ENCODE measurements at places on chromosomes 1 and 21.

DNA sequence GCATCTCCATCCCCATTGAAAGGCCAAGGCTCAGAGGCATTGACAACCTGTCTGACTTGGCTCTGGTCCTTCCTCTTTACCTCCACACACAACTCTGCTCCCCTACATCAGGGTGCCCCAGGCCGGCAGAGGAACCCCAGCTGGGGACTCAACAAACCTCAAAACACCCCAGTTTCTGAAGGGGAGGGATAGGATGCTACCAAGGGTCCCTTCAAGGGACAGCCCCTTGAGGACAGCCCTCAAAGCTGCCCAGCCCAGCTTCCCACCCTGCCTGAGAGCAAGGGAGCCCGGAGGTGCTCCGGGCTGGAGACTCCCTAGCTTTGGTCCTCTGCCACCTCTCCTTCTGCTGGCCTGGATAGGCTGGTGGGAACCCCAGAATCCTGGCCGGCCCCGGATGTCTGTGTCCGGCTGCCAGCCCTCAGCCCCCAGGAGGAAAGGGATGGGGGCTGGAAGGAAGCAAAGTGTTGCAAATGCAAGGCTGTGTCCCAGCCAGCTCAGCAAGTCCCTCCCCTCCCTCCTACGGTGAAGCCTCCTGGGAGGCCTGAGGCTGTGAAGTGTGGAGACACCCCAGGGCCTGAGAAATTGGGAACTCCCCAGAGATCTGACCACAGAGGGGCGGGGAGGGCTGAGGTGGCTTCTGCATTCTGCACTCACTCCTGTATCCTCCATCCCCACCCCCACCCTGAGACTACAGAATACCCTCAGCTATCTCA, 1.1 kb upstream of the MARCKSL1 start:
- no peak for DNase-seq

- DNase-seq: no peak
These were observed 35.9 kb upstream of the SLC45A1 start for GRCh38 chr1:8281843-8282509.

DNA sequence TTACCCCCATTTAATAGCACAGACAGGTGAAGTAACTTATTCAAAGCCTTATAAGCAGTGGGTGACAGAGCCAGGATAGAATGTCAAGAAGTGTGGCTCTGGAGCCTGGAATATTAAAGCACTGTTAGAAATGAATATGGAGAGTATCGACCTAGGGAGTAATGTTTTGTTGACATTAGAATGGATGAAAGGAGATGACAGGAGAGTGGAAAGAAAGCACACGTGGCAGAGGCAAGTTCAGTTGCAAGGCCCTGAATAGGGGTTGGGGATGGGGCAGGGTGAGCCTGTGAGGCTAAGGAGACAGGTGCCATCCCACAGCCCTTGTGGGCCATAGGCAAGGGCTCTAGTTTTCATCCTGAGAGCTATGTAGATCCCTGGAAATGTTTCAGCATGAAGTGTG, 125.5 kb upstream of the PLXNA2 start:
- DNase-seq: no peak

DNA sequence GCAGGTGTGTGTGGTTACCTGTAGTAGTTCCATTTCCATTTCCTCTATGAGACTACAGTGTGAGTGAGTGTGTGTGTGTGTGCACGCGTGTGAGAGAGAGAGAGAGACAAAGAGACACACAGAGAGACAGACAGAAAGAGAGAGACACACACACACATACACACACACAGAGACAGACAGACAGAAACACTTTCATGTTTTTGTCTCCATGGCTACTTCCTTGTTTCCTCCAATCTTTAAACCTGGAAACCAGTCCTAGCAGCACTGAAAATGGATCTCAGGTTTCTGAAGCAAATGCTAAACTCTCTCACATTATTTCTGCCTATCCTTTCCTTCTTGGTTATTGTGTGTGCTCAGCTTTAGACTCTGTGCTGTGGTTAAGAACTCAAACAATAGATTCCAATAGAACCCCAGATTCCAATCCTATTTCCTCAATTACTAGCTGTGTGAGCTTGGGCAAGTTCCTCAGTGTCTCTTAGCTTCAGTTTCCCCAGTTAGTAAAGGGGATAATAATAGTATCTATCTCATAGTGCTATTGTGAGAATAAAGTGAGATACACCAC, 22.4 kb upstream of the ABCD3 start:
- DNase-seq: no peak

DNA sequence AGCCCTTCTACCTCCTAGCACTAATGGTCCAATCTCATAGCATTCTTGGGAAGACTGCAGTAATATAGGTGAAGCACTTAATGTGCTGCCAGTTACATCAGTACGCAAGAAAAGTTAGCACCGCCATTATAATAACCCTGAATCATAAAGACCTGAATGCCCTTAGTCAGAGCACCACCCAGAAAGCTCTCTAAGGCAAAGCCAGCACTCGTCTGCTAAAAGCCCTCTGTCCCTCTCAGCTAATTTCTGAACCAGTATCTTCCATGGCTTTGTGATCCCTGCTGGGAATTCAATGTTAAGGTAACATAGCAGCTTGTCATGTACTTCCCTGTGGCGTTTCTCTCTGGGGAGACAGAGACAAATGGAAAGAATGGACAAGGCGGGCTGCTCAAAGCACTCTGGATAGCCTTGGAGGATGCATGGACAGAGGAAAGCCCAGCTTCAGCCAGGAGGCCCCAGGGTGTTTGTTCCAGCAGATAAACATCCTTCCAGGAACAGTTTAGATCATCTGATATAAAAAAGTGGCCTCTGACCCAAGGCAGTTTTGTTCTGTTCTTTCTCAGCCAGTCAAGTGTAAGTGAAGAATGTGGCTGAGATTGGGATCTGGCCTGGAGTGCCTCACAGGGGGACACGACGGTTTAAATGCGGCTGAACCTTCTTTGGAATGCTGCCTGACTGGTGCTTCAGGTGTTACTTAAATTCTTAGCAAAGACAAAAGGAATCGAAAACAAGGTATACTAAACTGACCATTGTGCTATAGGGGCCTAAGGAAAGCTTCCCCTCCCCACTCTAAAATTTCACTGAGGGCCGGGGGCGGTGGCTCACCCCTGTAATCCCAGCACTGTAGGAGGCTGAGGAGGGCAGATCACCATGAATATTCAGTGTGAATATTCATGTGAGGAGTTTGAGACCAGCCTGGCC, 58.1 kb upstream of the VTCN1 start:
- no peak for DNase-seq

DNA sequence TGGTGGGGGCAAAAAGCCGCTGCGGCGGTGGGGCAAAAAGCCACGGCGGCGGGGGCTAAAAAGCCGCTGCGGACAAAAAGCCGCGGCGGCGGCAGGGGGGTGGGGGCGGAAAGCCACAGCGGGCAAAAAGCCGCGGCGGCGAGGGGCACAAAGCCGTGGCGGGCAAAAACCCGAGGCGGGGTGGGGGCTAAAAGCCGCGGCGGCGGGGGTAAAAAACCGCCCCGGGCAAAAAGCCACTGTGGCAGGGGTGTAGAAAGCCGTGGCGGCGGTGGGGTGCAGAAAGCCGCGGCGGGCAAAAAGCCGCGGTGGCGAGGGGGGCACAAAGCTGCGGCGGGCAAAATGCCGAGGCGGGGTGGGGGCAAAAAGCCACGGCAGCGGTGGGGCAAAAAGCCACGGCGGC, 3901.8 kb downstream of the SRGAP2C start:
- DNase-seq: no peak
